ENCODE measurements at places on chromosomes 6 and 20.

DNA sequence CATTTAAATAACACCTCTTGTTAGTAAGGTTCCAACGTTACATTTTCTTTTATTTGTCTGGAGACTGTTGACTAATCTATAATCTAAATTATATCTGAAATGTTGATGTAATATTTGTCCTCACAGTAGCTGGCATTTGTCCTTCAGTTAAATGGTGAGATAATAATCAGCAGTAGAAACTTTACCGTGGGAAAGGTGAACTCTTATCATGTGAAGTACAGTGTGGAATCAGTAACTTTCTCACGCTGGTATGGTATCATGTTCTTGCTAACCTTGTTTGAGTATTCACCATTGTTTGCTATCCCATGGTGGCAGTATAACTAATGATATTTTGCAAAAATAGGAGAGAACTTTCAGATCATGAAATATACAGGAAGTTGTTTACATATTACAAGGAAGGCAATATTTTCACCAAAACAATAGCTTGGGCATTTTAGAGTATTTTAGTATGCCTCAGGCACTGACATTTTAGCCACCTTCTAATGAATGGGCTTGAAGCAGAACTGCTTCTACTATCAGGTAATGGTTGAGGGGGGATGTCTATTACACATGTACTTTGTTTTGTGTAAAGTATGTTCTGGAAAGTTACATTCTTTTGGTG, 4.8 kb downstream of the GMNN start:
- no peak for DNase-seq

- no peak for DNase-seq
These were observed 4.8 kb upstream of the ZMYND8 start for GRCh38 chr20:47361057-47361915.

GRCh38 chr20:1012359-1013168, 10.5 kb upstream of the RSPO4 start:
- DNase-seq, result no peak

- DNase-seq, result no peak
These were observed 21.8 kb upstream of the LRRN4 start for GRCh38 chr20:6075428-6076219.

GRCh38 chr6:8845690-8846089, 410.3 kb upstream of the SLC35B3 start:
- DNase-seq, result no peak

DNA sequence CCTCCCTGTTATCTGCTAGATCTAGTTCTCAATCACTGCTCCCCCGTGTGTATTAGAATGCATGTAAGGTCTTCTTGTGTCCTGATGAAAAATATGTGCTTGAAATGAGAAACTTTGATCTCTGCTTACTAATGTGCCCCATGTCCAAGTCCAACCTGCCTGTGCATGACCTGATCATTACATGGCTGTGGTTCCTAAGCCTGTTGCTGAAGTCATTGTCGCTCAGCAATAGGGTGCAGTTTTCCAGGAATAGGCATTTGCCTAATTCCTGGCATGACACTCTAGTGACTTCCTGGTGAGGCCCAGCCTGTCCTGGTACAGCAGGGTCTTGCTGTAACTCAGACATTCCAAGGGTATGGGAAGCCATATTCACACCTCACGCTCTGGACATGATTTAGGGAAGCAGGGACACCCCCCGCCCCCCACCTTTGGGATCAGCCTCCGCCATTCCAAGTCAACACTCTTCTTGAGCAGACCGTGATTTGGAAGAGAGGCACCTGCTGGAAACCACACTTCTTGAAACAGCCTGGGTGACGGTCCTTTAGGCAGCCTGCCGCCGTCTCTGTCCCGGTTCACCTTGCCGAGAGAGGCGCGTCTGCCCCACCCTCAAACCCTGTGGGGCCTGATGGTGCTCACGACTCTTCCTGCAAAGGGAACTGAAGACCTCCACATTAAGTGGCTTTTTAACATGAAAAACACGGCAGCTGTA, 73.4 kb downstream of the PTPN1 start:
- DNase-seq, result no peak

GRCh38 chr6:37693079-37693478, 4.6 kb downstream of the MDGA1 start:
- no peak for DNase-seq

DNA sequence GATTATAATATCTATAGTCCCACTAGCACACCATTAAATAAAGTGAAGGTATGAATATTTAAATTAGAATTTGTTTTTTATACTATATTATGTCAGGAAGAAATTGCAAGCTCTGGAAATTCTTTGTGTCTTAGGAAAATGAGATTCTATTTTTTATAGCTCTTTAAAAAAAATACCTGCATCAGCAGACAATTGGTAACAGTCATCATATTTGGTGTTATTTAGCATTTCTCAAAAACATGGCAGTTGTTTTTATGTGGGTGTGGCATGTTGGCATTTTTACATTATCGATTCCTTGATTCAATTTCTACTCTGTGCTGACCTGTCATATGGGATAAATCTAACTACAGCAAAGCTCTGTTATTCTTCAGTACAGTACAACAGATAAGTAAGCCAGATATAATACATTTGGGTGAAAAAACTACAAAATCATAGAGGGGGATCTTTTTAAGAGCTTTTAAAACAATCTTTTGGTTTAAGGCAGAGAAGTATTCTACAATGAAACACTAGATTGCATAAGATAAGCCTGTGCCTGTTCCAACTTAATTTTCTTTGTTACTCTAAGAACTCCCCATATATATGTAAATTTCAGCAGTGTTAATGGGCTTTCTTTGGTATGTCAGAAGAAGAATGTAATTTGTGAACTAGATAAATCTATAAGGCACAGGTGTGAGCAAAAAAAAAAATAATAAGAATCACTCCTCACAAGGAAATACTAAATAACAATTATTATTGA, 71.5 kb downstream of the LAMA2 start:
- DNase-seq, result peak; percentile 4

GRCh38 chr6:151313066-151313491, 73.3 kb downstream of the AKAP12 start:
- DNase-seq, result no peak

GRCh38 chr6:45949256-45949655, 66.4 kb downstream of the CLIC5 start:
- DNase-seq, result peak; percentile 18

DNA sequence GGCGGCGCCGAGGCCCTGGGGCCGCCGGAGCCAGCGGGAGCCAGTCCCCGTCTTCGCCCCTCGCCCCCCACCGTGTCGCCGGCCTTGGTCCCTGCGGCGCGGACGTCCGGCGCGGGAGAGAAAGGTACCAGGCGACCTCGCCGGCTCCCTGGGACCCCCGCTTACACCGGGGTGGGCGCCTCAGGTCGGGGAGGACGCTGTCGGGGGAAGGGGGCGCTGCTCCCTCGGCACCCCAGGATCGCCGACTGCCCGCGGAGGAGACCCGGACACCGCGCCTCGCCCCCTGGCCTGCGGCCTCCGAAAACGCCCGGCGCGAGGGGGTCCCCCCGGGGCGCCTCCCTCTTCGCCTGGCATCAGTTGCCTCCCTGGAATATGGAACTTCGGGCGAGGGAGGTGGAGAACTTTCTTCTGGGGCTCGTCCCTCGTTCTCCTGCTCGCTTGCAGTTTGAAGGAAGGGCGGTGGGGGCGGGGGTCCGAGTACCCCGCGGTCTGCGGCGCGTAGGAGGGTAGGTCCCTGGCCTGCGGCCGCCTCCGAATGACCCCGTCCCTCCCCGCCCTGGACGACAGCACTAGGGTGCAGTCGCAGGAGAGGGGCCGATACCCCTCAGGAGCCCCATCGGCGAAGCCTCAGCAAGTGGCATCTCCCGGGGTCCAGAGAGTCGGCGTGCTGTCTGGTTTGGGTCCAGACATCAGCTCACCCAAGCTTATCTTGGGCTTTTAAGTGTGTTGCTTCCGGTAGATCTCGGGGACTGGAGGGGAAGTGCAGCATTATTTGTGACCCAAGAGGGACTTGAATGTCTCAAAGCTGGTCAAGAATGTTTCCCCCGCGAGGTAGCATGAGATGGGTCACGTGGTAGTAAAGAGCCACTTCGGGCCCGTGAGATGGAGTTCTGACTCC, 549 bp downstream of the ANKRD6 start:
- no peak for DNase-seq

- DNase-seq, result no peak
These were observed 23.6 kb downstream of the GMDS start for GRCh38 chr6:2221726-2222274.

DNA sequence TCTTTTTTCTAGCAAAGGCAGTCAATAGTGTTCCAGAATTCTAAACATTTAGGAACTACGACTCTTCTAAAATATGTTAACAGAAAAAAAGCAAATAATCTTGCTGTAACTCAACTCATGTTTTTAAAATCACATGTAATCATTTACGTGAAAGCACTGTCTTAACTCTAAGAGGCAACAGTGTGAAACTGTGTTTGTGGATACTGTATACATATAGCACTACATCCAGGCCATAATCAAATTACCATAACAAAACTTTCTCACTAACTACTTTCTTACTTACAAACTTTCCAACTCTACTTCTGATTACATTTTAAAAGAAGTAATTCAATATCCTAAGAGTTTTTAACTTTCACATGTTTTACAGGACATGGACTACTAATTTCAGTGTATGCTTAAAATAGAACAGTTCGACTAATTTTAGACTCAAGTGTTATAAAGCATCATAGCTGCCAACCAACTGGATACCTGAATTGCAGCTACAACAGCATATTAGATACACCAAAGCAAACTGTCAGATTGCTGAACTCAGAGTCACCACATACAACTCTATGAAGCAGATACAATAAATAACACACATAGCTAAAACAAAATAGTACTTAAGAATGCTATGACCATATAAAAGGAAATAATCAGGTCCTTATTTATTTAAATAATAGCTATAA, 121.6 kb upstream of the BEND6 start:
- peak; percentile 28 for DNase-seq

DNA sequence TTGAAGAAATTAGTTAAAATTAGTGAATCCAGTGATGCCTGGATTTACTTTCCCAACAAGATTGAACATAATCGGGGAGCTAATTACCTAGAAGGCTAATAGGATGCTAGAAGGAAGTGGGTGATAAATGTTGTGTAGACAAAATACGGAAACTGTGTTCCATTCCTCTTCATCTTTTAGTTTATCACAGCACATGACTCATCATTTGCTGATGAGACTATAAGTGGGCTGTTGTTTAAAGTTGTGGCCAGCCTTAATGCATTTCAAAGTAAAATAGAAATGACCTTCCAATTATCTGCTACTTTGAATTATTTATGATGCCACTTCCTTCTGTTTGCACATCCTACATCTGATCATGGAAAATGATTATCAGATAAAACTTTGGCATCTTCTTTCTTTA, 43.4 kb downstream of the OGFRL1 start:
- DNase-seq, result peak; percentile 16

DNA sequence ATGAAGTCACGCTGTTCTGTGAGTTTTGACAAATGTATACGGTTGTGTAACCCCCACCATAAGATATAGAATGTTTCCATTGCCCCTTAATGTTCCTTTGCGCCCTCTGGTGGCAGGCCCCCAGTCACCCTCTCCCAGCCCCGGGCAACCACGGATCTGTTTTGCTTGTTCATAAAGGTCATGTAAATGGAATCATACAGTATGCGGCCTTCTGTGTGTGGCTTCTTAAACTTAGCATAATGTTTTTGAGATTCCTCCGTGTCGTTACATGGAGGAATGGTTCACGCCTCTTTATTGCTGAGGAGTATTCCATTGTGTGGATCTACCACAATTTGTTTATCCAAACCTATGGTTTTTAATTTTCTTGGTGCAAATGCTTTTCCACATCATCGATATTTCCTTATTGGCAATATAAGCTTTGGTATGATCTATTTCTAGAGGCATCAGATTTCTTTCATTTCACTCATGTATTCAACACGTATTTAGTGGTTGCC, 28.4 kb downstream of the LYRM2 start:
- DNase-seq, result peak; percentile 35

- no peak for DNase-seq
These were observed 155.5 kb downstream of the CFAP61 start for GRCh38 chr20:20207872-20208271.

GRCh38 chr20:20564279-20564678, 148.2 kb downstream of the RALGAPA2 start:
- no peak for DNase-seq

DNA sequence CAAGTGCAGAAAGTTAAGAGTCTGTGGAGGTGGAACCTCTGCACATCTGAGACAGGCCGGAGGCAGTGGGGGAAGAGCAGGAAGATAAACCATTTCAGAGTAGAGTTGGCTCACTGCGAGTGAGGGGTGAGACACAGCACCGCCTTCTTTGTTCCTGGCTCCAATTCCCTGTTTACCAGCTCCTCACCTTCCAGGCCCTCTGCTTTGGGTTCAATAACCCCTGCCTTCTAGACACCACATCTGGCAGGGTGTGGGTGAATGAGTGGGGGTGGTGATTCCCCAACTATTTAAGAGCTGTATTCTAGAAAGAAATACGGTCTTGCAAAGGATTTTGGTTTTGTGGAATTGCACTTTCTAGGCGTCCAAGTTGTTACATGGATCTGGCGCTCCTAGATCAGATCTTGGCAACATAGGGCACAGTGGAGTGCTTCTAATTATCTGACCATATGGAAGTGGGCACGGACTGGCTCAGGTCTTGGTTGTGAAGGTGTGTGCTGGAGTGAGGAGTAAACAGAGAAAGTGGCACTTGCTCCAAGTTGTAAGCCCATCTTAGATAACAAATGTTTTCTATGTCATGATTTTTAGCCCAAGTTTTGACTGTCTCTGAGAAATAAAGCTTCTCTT, 141.6 kb upstream of the NRN1 start:
- DNase-seq, result no peak

- DNase-seq, result no peak
These were observed 300.9 kb downstream of the DHX35 start for GRCh38 chr20:39263076-39263475.

- no peak for DNase-seq
These were observed 497 bp downstream of the BMP7 start for GRCh38 chr20:57265997-57266290.

DNA sequence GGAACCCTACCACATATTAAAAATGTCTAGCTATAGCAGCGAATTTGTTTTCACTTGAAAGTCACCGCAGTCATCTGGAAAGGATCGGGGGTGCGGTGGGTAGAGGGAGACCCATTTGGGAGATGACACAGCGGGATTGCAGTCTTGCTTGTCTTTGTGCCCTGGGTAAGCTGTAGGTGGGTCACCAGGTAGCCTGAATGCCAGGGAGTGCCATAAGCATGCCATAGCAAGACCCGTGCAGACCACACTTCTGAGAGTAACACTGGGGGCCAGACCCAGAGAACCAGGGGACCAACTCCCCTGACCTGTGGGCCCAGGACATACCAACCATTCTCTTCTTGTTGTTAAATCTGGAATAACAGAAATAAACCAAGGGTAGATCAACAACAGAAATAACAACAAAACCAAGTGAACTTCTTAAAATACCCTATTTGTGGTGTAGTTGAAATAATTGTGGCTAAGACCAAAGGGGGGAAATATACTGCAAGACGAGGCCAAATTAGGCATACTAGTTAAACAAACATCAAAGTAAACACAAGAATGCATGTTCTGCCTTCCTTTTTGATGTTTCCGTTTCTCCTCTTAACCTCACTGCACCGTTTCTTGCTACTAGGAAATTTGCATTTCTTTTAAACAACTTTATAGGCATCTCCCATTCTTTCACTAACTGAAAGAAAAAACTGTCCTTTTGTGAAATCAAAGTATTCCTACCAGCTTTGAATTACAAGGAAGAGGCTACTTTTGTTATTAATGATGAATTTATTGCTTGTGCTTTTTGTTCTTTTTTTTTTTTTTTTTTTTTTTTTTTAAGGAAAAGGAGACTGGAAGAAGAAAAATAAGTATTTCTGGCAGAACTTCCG, 128.2 kb downstream of the SASH1 start:
- no peak for DNase-seq

GRCh38 chr20:38205001-38205400, 39.9 kb upstream of the TGM2 start:
- DNase-seq, result no peak

- DNase-seq, result no peak
These were observed 127.4 kb downstream of the CD24 start for GRCh38 chr6:106847116-106847515.

All from EH (cell line).